ENCODE measurements at places on chromosomes 5 and 9. TPM values are rescaled to one million over a fixed set of nuclear protein-coding genes. Genes with fewer than 3 reads are reported as not detected.
A peak's percentile ranks its signal among the peaks of the same experiment; 100 is the strongest.

MGAT4B gene
- total RNA-seq = 101 TPM

DNA sequence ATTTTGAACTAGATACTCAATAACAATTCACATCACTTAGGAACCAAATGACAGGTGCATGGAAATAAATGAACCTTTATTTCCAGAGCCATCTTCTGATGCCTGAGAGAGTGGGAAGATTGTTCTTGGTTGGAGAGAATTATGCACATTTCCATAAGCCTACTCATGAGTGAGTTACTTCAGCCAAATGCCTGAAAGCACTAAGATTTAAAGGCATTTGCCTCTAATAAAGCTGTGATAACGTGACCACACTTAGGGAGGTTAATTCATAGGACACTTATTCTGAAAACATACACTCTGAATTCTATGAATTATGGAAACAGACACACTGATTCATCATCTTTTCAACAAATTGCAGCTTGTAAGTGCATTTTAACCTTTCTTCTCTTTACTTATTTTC is 40.0 kb downstream of the KCTD16 start:
- no peak overlapping the region for H3K4me3 ChIP-seq
- H3K27ac ChIP-seq = no peak overlapping the region
- peaks cover 1% of the 10 kb centered on the region for H3K4me1 ChIP-seq
- DNase-seq = no peak
- no peaks in the 10 kb centered on the region for H3K36me3 ChIP-seq

GCNT4 gene
- 3.2 TPM for total RNA-seq

PCDHB2 gene
- total RNA-seq = not detected

DNA sequence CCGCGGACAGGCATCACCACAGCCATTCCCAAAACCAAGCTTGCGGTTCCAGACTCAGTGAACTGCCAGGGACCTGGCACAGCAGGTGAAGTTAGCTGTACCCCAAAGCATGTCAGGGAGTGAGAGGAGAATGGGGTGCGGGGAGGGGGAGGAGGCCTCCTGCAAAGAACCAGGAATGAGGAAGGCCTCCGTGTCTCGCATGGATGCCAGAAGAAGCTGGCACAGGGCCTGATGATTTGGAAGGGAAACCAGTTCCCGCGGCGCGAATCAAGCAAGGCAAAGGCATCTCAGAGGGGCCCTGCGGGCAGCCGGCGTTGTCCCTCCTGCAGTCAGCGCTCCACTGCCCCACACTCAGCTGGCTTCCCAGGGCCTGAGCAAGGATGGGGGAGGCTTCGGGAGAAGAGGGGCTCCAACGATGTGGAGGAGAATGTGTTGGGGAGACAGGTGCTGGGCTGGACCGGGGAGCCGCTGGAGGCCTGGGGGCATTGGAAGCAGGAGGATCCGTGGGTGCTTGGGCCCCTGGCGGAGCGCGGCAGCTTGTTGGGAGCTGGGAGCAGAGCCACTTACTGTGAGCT is 14.6 kb downstream of the SLC9A3 start:
- peaks cover 6% of the 10 kb centered on the region for H3K27me3 ChIP-seq
- no peaks in the 10 kb centered on the region for H3K36me3 ChIP-seq
- H3K27ac ChIP-seq = no peak overlapping the region
- no peak for DNase-seq
- no peaks in the 10 kb centered on the region for H3K4me1 ChIP-seq

- DNase-seq = no peak
- H3K4me1 ChIP-seq = no peaks in the 10 kb centered on the region
- H3K36me3 ChIP-seq = peaks cover 6% of the 10 kb centered on the region
- no peak overlapping the region for H3K27ac ChIP-seq
These were observed 69.4 kb downstream of the PJA2 start for GRCh38 chr5:109340351-109340750.

GRCh38 chr9:16864649-16865434 is 5.6 kb downstream of the BNC2 start:
- no peak overlapping the region for H3K27ac ChIP-seq
- no peaks in the 10 kb centered on the region for H3K36me3 ChIP-seq
- H3K4me3 ChIP-seq = no peak overlapping the region
- H3K27me3 ChIP-seq = peaks cover 7% of the 10 kb centered on the region

CHD1 gene
- 66.4 TPM for total RNA-seq

DNA sequence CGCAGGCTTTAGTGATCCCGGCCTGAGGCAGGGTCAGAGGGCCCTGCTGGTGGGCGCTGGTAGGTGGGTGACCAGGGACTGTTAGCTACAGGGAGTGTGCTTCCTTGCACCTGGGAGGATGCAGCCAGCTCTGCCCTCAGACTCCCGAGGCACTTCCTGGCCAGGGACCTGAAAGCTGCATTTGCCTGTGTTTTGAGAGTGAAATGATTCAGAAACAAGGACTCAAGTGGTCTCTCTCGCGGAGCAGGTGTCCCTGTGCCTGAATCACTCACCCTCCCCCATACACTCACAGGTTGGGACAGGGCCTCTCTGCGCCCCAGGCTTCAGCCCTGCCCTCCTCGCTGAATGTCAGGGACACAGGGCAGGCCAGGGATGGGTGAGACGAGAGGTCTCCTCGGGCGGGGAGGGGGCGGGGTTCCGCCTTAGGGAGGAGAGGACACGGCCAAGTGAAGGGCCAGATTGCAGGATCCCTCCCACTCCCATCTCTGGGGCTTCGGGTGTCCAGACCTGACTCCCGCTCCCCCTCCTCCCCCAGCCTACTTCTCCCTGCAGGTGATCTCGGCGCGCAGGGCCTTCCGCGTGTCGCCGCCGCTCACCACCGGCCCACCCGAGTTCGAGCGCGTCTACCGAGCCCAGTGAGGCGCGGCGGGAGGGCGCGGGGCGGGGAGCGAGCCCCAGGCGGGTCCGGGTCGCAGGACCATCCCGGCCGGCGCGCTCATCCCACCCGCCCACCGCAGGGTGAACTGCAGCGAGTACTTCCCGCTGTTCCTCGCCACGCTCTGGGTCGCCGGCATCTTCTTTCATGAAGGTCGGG is 1.5 kb downstream of the LTC4S start:
- peaks cover 25% of the 10 kb centered on the region for H3K4me1 ChIP-seq
- peaks cover 7% of the 10 kb centered on the region for H3K36me3 ChIP-seq
- no peak overlapping the region for H3K27ac ChIP-seq

GRCh38 chr9:111928359-111928720 is 31.7 kb downstream of the UGCG start:
- no peak overlapping the region for H3K4me3 ChIP-seq
- H3K4me1 ChIP-seq = peaks cover 26% of the 10 kb centered on the region
- H3K36me3 ChIP-seq = peaks cover 22% of the 10 kb centered on the region
- no peaks in the 10 kb centered on the region for H3K27me3 ChIP-seq
- no peak for DNase-seq

DNA sequence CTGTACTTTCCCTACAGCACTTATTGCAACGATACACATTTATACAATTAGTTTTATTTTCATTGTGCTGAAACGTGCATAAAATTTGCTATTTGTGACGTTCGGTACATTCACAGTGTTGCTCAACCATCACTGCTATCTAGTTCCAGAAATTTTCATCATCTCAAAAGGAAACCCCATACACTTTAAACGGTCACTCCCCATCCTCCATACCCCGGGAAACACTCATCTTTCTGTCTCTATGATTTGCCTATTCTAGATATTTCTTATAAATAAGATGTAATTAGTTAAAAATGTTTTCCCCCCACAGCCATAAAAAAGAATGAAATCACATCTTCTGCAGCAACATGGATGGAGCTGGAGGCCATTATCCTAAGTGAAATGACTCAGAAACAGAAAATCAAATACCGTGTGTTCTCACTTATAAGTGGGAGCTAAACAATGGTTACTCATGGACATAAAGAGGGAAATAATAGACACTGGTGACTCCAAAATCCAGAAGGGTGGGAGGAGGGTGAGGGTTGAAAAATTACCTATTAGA is 40.2 kb upstream of the TEX48 start:
- H3K27me3 ChIP-seq = no peaks in the 10 kb centered on the region
- peaks cover 86% of the 10 kb centered on the region for H3K4me1 ChIP-seq
- H3K4me3 ChIP-seq = peak overlapping the region; percentile 79
- no peak for DNase-seq

FAT2 gene
- total RNA-seq = not detected

DNA sequence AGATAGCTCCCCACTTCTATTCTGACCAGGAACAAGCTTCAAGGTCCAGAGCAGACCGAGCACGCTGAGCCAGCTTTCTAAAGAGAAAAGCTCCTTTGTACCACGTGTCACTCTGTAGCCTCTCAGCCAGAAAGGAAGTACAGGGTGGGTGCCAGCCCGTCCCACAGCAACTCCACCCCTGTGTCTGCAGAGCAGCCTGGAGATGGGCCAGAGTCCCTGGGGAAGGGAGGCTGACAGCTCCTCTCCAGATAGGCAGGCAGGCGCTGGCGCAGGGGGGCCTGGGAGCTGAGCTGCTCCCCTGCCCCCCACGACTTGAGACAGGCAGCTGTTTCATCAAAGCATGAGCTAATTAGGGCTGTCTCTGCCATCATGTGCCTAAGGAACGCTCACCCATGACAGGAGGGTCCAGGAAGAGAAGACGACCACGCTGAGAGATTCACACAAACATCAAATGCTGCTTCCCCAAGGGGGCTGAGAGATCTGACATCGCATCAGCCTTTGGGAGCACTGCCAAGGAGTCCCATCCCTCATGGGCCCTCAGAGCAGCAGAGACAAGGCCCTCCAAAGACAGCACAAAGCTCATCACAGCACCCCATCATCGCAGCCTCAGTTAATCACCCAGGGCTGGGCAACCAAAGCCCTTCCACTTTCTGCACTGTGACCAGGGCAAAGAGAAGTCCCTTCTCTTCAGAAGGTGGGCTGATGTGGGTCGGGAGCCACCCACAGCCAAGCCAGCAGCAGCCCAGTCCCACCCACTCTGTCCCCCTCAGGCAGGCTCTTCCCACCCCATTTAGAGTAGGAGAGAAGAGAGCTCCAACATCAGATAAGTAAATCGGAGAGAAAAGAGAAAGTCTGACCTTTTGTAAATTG is 78.5 kb upstream of the LRRTM2 start:
- no peaks in the 10 kb centered on the region for H3K36me3 ChIP-seq
- H3K27ac ChIP-seq = no peak overlapping the region
- H3K4me3 ChIP-seq = no peak overlapping the region
- H3K4me1 ChIP-seq = peaks cover 15% of the 10 kb centered on the region

DNA sequence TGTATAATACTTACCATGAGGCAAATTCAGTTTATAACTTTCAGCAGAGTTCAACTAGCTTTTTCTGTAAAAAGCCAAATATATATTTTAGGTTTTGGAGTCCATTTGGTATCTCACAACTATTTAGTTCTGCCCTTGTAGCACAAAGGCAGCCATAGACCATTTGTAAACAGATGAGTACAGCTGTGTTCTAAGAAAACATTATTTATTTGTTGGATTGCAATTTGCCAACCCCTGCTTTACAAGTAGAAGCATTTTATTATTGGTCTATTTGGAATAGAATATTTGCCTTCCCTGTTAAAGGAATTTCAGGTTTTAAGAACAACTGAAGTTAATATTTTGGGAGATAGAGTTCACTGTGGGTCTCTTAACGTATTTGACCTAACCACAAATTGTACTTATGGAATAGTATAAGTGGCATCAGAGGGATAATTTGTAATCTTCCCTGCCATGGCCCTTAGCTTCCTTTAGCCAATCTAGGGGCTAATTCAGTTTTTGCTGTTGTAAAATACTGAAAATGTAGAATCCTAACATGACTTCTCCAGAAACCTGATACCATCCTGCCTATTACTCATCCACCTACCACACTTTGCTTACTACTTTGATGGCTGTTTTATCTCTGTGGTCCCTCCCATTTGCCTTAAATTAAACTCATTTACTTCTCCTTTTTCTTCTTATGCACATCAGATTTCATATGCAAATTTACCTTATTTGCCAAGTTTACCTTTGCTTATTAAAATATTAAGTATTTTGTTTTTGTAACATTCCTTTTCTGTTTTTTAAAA is 109.2 kb downstream of the DMXL1 start:
- no peaks in the 10 kb centered on the region for H3K27me3 ChIP-seq
- H3K27ac ChIP-seq = no peak overlapping the region
- H3K4me1 ChIP-seq = peaks cover 4% of the 10 kb centered on the region
- no peak for DNase-seq
- no peaks in the 10 kb centered on the region for H3K36me3 ChIP-seq

- no peaks in the 10 kb centered on the region for H3K4me1 ChIP-seq
- no peak overlapping the region for H3K4me3 ChIP-seq
- H3K36me3 ChIP-seq = no peaks in the 10 kb centered on the region
- H3K27me3 ChIP-seq = no peaks in the 10 kb centered on the region
- DNase-seq = no peak
These were observed 60.1 kb downstream of the CDH18 start for GRCh38 chr5:19927919-19928318.

Data from activated T-cell treated with anti-CD3 and anti-CD28 coated beads, Interleukin-2, amount 50 U/mL, for 72 hours (primary cell).